Vagina (tissue), 2 donors: ENCODE measurements at places on chromosomes 11 and 22. TPM values are rescaled to one million over a fixed set of nuclear protein-coding genes. Genes with fewer than 3 reads are reported as not detected.
A peak's percentile ranks its signal among the peaks of the same experiment; 100 is the strongest.

GRCh38 chr11:574632-575312, 1.5 kb upstream of the PHRF1 start:
- no peak for DNase-seq
- no peaks in the 10 kb centered on the region for H3K27me3 ChIP-seq
- peak overlapping the region; percentile 72 for H3K27ac ChIP-seq

GRCh38 chr22:30205281-30206115, 41.1 kb downstream of the LIF start:
- H3K27ac ChIP-seq = peak overlapping the region; percentile 76
- no peaks in the 10 kb centered on the region for H3K36me3 ChIP-seq
- no peaks in the 10 kb centered on the region for H3K27me3 ChIP-seq
- no peak overlapping the region for H3K4me3 ChIP-seq
- DNase-seq = peak; percentile 95

- H3K27me3 ChIP-seq = no peaks in the 10 kb centered on the region
- H3K4me1 ChIP-seq = peaks cover 42% of the 10 kb centered on the region
- no peaks in the 10 kb centered on the region for H3K36me3 ChIP-seq
Measured at GRCh38 chr11:316891-317301, 3.1 kb downstream of the IFITM1 start.

The UPK2 gene
- total RNA-seq = not detected

The PIH1D2 gene
- total RNA-seq = 1.5 TPM

DNA sequence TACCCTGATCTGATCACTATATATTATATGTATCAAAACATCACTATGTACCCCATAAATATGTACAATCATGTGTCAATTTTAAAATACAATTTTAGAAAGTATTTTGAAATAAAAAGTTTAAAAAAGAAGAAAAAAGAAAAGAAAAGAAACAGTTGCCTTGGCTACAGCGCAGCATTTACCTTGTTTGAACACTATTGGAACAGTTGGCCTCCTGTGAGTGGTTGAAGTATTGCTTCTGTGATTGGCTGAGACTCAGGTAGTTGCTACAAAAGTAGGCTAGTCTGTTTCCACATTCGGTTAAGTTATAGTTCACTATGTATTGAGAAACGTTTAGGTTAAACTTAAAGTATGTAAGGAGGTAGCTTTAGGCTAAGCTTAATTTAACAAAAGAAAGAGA, 7.9 kb upstream of the DTX4 start:
- H3K27ac ChIP-seq = no peak overlapping the region
- no peaks in the 10 kb centered on the region for H3K36me3 ChIP-seq
- no peaks in the 10 kb centered on the region for H3K4me1 ChIP-seq
- DNase-seq = no peak

- H3K27me3 ChIP-seq = no peaks in the 10 kb centered on the region
- no peaks in the 10 kb centered on the region for H3K36me3 ChIP-seq
- no peak for DNase-seq
- peak overlapping the region; percentile 46 for H3K27ac ChIP-seq
- H3K4me1 ChIP-seq = peaks cover 8% of the 10 kb centered on the region
- no peak overlapping the region for H3K4me3 ChIP-seq
Measured at GRCh38 chr22:19568337-19569275, 44.4 kb upstream of the CLDN5 start.

DNA sequence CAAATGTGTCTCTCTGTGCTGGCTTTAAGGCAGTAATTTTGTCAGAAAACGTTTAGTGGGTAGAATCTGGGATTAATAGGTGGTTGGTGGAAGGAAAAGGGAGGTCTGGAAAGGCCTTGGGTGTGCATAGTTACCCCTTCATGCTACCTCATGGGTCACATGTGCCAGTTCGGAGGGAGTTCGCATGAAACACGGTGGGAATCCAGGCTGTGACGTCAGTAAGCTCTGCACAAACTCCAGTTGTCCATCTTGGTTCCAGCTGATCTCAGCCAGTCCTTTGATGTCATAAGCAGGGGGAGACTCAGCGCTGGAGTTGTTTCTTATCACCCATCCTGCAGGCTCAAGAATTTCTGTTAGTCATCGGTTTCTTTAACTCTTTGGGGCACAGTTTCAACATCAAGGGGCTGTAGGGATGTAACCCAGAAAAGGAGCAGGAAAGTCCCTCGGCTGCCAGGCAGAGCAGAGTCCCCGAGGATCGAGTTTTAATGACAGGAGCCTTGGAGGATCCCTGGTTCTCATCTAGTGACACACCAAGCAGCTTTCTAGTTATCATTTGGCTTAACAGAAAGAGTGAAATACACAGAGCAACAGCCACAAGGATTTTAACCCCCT, 28.9 kb downstream of the MOV10L1 start:
- H3K27me3 ChIP-seq = no peaks in the 10 kb centered on the region
- H3K4me3 ChIP-seq = no peak overlapping the region
- DNase-seq = no peak
- H3K4me1 ChIP-seq = peaks cover 12% of the 10 kb centered on the region
- peak overlapping the region; percentile 48 for H3K27ac ChIP-seq

DNA sequence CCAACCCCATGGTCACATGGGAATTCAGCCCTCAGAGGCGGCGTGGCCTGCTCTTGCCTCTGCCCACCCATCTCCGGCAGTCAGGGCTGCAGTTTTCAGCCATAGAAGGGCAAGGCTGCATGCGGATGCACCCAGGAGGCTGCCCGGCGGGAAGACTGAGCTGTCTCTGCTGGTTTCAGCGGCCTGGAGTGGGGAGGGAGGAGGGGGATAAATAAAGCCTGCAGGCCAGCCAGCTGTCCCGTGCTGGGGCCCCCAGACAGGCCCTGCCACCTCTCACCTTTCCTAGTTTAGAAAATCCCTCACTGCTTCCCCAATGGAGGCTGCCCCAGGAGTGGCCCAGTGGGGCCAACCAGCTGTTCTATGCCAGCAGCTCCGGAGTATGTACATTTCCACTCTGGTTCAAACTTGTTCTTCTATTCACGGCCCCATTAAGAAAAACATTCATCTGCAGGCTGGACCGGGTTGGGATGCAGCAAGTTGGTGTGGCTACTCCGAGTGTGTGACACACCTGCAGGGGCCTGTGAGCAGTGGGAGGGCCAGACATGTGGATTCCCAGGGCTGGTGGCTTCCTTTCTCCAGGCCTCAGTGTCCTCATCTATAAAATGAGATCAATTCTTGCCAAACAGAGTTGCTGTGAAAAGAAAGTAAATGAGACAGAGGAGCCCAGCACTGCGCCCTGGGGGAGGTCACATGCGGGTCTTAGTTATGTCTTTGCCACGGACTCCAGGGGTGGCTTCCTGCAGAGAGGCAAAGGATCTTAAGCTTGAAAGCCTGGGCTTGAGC, 5.0 kb downstream of the MICALL1 start:
- H3K4me1 ChIP-seq = peaks cover 55% of the 10 kb centered on the region
- no peak for DNase-seq
- peak overlapping the region; percentile 2 for H3K4me3 ChIP-seq
- peaks cover 44% of the 10 kb centered on the region for H3K36me3 ChIP-seq
- H3K27me3 ChIP-seq = no peaks in the 10 kb centered on the region
- H3K27ac ChIP-seq = peak overlapping the region; percentile 96

The OR5D18 gene
- not detected for total RNA-seq

DNA sequence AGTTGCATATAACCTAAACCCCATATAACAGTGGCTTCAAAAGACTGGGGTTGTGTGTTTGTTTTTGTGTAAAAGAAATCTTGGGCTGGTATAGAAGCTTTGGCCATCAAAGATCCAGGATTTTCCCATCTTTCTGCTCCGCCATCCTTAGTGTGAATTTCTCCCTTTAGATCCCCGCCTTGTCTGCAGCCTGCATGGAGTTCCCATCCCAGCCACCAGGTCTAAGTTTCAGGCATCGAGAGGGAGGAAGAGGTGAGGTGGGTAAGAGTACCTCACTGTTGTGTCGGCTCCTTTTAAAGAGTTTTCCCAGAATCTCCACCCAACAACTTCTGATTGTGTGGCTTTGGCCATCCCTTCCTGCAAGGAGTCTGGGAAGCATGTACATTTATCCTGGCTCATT, 195.5 kb upstream of the SORL1-AS1 start:
- no peak overlapping the region for H3K27ac ChIP-seq
- no peaks in the 10 kb centered on the region for H3K4me1 ChIP-seq
- H3K27me3 ChIP-seq = no peaks in the 10 kb centered on the region
- H3K36me3 ChIP-seq = no peaks in the 10 kb centered on the region

- DNase-seq = no peak
- H3K4me3 ChIP-seq = no peak overlapping the region
- H3K27me3 ChIP-seq = no peaks in the 10 kb centered on the region
- peak overlapping the region; percentile 77 for H3K27ac ChIP-seq
- peaks cover 35% of the 10 kb centered on the region for H3K4me1 ChIP-seq
Measured at GRCh38 chr11:35276396-35277145, 137.6 kb downstream of the CD44 start.
